ENCODE measurements at places on chromosomes 12 and 14.
A peak's percentile ranks its signal among the peaks of the same experiment; 100 is the strongest.

DNA sequence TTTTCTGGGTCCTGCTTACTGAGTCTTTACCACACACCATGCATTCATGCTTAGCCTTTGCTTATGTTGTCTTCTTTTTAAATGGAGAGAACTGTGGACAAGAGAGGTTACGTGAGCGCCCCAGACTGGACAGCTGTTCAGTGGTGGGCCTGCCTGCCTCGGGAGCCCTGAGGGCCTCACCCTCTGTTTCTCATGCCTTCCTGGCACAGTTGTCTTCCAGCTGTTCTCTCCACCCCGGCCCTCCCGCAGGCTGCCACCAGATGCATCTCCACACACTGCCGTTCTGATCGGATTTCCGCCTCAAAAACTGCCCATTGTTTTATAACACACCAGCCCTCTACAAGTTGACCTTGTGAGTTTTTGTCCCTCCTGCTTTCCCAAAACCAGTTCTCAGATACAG, 100.8 kb downstream of the SAMD4A start:
- no peak for DNase-seq

DNA sequence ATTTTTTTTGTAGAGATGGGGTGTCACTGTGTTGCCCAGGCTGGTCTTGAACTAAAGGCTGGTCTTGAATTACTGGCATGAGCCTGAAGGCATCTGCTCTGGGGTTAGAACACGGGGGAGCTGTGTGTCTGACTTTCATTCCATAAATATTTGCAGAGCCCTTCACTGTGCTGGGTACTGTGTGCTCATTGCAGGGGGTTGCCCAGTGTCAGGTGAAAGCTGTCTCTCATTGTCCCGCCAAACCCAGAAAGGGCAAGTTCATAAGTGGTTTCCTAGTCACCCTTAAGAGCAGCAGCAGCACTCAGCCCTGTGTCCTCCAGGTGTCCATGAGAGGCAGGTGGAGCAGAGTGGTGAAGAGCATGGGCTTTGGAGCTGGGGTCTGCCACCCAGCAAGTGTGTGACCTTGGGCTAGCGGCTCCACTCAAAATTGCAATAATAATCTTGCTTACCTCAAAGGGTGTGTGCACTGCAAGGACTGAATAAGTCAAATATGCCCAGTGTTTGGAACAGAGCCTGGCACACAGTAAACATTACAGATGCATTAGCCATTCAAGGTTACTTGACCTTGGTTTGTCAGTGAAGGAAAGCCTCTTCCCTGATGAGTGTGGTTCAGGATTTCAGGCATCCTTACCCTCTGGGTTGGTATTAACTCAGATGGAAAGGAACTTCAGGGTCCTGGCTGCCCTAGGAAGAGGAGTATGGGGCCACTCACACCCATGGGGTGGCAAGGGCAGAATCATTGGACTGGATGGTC, 4.4 kb upstream of the SMIM41 start:
- DNase-seq, result no peak

DNA sequence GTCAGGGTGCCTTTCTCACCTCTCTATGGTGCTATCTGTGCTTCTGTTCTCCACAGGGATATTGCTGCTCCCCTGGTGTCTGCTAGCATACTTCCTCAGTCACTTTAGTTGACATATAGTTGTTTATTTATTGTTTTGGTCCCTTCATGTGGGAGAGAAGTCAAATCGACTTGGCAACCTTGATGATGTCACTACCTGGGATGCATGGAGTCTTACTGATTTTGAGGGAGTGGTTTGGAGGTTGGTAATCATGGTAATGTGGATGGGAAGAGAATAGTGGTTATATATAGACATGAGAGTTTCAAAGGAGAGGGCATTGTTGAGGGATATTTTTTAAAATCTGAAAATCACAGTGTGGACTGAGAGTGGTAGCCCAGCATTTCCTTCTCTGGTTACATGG, 73.6 kb upstream of the FBXO33 start:
- no peak for DNase-seq

- DNase-seq, result no peak
These were observed 158.3 kb downstream of the SEC23A start for GRCh38 chr14:38944691-38945090.

GRCh38 chr14:24892497-24893051, 157.4 kb downstream of the STXBP6 start:
- DNase-seq, result no peak

DNA sequence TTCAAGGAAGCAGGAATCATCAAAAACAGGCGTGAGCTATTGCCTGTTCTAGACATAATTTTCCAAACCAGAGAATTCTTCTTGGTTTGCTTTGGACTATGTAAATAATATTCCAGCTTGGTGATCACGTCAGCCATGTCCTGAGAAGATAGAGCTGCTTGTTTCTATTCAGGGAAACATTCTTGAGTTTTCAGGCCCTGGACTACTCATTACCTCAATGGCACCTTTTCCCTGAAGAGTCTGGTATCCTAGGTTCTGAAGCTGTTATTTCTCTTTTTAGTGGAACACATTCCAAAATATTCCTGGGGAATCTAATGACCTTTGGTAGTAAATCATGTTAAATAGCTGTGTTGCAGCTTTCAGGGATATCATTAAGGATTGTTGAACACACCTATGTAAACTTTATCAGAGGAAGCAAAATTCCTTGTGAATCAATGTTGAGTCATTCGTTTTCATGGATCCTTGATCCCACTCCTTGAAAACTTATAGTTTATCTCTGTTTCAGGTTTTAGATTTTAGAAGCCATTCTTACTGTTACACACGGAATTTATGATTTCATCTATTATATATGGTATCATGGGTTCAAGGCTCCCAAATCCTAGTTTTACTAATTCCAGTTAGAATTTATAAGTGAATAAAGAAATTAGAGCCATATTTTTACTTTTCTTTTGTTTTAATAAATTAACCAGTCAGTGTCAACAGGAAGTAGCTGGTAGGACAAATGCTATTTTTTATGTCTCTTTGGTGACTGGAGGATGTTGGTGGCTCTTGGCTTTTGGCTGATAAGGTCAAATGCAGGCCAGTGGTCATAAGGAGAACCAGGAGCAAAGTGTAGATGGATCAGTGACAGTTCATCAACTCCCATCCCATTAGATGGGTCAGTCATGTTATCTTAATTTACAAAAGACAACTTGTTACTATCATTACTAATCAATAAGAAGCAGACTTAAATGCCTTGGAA, 380.1 kb downstream of the ZFP36L1 start:
- no peak for DNase-seq

DNA sequence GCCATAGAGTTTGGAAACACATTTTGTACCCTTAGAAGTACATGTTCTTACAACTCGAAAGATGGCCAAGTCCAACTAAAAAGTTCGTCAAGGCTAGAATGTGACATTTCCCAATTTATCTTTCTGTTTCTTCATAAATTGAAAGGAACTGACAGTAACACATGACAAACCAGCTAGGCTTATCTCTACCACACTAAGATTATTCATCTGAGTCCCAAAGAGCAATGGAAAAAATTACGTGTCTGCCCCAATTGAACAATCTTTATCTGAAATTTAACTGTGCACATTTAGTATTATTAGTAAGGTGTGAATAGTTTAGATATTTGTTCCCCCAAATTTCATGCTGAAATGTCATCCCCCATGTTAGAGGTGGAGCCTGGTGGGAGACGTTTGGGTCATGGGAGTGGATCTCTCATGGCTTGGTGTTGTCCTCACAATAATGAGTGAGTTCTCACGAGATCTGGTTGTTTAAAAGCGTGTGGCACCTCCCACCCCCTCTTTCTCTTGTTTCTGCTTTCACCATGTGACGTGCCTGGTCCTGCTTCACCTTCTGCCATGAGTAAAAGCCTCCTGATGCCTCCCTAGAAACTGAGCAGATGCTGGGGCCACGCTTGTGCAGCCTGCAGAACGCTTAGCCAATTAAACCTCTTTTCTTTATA, 13.3 kb downstream of the CPM start:
- DNase-seq, result no peak

DNA sequence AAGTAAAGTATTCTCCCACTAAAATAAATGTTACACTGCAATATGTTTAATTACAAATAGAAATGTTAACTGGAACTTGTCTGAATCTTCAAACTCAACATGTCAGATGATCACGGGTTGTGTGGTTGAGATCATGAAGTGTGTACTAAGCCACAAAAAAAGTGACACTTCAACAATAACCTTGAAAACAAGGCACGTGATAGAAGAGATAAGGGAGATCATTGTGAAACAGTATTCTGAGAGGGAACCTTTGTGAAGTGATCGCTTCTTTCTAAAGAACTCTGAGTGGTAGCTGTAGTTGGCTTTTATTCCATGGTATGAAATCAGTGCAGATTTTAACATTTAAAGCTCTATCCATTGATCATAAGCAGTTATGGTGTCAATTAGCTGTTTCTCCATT, 60.0 kb downstream of the LIN52 start:
- DNase-seq, result no peak

GRCh38 chr14:78319887-78320635, 149.9 kb downstream of the NRXN3 start:
- no peak for DNase-seq

DNA sequence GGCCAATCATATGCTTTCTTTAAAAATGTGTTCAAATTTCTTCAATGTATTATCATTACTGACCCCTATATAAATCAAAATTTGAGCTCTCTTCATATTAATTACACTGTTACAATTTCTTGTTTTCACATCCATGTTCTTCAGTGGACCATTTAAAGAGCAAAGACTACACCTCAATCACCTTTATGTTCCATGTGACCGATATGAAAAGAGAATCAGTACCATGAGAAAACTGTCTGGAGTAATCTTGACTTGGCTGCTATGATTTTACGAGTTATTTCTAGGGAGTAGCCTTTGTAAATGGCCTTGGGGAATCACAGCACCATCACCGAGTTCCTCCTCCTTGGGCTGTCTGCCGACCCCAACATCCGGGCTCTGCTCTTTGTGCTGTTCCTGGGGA, at the start of gene OR8S1:
TSS of gene OR8S1 (plus strand) at position 301 of the 400 bp plus-strand sequence. CDS start at position 301, 0 bp downstream.
- DNase-seq, result no peak

GRCh38 chr12:109894939-109895338, 5.1 kb upstream of the TCHP start:
- no peak for DNase-seq

GRCh38 chr14:39452680-39453079, 20.4 kb upstream of the FBXO33 start:
- DNase-seq, result no peak

- DNase-seq, result no peak
These were observed 862.2 kb downstream of the RPS29 start for GRCh38 chr14:48723841-48724495.

- DNase-seq, result peak; percentile 55
These were observed 3.8 kb downstream of the CCDC88C start for GRCh38 chr14:91413547-91414474.

DNA sequence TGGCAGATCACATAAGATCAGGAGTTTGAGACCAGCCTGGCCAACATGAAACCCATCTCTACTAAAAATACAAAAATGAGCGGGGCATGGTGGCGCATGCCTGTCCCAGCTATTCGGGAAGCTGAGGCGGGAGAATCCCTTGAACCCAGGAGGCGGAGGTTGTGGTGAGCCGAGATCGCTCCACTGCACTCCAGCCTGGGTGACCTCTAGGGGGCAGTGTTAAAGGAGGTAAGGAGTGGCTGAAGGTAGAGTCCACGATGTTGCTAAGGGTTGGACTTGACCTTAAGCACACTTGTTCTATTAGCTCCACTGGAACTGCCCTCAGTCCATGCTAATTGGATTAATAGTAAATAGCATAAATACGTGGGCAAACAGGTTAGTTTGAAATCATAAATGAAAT, 62.4 kb upstream of the PSMC1 start:
- DNase-seq, result no peak

GRCh38 chr12:127383281-127383680, 883.7 kb upstream of the TMEM132C start:
- DNase-seq, result no peak

DNA sequence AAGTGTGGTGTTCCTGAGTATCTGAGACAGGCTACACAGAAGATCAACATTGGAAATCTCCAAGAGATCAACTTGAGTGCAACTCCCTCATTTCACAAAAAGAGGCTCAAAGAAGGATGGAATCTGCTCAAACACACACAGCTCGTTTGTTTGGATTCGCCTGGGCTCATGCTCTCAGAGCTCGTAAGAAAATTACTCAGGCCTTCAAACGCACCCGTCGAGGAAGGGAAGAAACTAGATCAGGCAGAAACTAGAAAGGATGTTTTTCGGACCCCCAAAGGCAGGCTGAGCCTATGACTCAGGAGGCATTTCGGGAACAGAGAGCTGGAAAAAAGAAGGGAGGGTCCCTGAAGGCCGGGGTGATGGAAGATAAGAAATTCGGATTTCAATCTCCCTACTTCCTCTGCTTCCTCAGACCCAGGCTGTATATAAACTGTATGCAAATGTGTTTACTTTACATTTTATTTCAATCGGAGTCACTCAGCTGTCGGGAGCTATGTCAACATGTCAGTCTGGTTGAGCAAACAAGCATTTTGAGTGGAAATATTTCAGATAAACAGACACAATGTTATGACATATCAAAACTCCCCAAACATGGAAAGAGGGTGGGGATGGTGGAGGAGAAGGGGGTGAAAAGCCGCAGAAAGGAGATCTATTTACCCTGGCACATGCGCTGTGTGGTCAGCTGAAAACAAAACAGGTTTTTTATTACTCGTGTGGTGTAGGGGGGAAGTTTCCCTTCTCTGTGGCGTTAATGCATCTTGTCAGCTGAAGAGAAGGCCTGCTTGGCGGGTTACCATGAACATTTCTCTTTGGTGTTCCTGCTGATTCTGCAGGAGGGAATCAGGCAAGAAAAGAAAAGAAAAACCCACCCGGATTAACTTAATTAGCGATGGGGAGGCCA, 129.1 kb upstream of the TBX3 start:
- no peak for DNase-seq

GRCh38 chr12:30152705-30153104, 369.0 kb upstream of the TMTC1 start:
- DNase-seq, result no peak

DNA sequence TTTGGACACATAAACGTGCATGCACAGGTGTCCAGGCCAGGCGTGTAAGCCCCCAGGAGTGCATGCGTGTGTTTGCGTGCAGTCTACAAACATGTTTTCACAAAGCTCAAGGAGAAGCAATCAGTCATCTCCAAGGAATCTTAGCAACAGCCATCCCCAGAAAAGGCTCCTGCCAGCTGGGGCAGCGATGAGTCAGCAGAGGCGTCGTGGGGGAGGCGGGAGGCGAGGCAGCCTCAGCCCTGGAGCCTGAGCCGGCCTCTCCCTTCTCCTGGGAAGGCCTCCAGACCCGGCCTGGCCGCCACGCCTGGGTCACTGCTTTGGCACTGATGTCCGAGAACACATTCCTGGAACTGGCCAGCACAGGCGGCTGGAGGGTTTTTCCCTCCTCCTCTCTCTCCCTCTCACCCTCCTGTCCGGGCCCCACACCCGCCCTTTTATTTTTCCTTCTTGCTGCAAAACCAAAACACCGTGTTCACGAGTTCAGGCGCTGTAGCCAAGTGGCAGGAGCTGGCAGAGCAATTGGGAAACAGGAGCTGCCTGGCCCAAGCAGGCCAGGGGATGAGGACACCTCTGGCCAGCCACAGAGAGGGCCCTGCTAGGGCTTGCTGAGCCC, 92.7 kb downstream of the LRRC74A start:
- DNase-seq, result no peak

GRCh38 chr14:89902881-89903280, 51.6 kb downstream of the EFCAB11 start:
- no peak for DNase-seq
